ENCODE measurements at places on chromosomes 3 and 15.
A peak's percentile ranks its signal among the peaks of the same experiment; 100 is the strongest.

- H3K27ac ChIP-seq, result no peak overlapping the region
- no peak for DNase-seq
- no peak overlapping the region for H3K4me3 ChIP-seq
- H3K27me3 ChIP-seq, result no peaks in the 10 kb centered on the region
- no peaks in the 10 kb centered on the region for H3K4me1 ChIP-seq
- no peaks in the 10 kb centered on the region for H3K36me3 ChIP-seq
Measured at GRCh38 chr3:16224325-16224724, 40.4 kb downstream of the DPH3 start.

GRCh38 chr3:125054449-125055329 is 1.1 kb downstream of the HEG1 start:
- no peaks in the 10 kb centered on the region for H3K27me3 ChIP-seq
- peaks cover 62% of the 10 kb centered on the region for H3K4me1 ChIP-seq
- no peaks in the 10 kb centered on the region for H3K36me3 ChIP-seq
- H3K27ac ChIP-seq, result peak overlapping the region; percentile 97
- DNase-seq, result no peak
- H3K4me3 ChIP-seq, result peak overlapping the region; percentile 82

GRCh38 chr3:77935418-77935817 is 895.5 kb downstream of the ROBO2 start:
- no peak overlapping the region for H3K27ac ChIP-seq
- DNase-seq, result no peak
- no peaks in the 10 kb centered on the region for H3K4me1 ChIP-seq
- no peaks in the 10 kb centered on the region for H3K27me3 ChIP-seq

DNA sequence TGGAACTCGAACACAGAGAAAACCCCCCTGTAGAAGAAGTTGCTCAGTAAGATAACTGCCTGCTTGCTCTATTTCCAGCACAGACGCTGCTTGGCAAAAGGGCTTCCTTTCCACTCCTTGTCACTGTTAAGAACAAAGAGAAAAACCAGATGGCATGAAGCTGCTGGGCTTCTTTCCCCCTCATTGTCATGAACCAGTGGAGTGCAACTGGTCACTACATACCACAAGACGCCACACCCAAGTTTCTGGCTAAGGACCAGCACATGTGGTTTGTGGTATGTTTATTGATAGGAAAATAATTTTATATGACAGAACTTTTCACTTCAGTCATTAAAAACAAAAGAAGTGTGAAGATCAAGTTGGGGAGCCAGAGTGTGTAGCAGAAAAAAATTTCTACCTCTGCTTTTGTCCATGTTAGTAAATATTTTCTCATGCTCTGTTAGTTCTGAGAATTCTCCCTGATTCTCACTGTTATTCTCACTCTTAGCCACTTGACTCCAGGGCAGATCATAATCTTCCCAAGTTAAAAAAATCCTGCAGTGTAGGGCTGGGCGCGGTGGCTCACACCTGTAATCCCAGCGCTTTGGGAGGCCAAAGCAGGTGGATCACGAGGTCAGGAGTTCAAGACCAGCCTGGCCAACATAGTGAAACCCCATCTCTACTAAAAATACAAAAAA is 37.9 kb downstream of the CLK3 start:
- H3K36me3 ChIP-seq, result peaks cover 17% of the 10 kb centered on the region
- no peaks in the 10 kb centered on the region for H3K27me3 ChIP-seq
- no peak overlapping the region for H3K27ac ChIP-seq
- no peak overlapping the region for H3K4me3 ChIP-seq

- H3K27me3 ChIP-seq, result no peaks in the 10 kb centered on the region
- no peaks in the 10 kb centered on the region for H3K36me3 ChIP-seq
- H3K4me3 ChIP-seq, result no peak overlapping the region
- no peak for DNase-seq
- peaks cover 10% of the 10 kb centered on the region for H3K4me1 ChIP-seq
- H3K27ac ChIP-seq, result no peak overlapping the region
Measured at GRCh38 chr3:16653712-16654111, 48.5 kb upstream of the DAZL start.

All from heart right ventricle (tissue), 16 donors.